ENCODE measurements at places on chromosomes 1 and 21.

GRCh38 chr1:27380766-27381733 is 2.1 kb downstream of the CD164L2 start:
- no peak for DNase-seq

DNA sequence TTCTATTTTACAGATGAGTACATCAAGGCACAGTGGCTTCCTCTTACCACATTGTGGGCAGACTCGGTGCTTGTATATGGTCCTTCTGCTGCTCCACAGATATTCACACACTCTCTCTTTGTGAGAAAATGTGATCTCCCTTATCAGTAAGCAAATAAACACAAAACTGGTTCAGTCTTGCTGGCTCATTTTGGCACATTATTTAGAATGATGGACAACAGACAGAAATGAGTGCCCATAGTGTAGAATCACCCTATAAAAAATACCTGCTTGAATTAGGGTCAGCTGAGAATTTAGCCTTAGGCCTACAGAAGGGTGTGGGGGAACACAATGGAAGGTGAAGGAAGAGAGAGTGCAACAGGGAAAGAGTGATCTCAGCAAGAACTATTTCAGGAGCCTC is 423.1 kb downstream of the HLX start:
- DNase-seq: no peak

- no peak for DNase-seq
Measured at GRCh38 chr1:113531321-113531720, 141.0 kb downstream of the MAGI3 start.

GRCh38 chr1:16145030-16145661 is 10.7 kb downstream of the EPHA2 start:
- no peak for DNase-seq

DNA sequence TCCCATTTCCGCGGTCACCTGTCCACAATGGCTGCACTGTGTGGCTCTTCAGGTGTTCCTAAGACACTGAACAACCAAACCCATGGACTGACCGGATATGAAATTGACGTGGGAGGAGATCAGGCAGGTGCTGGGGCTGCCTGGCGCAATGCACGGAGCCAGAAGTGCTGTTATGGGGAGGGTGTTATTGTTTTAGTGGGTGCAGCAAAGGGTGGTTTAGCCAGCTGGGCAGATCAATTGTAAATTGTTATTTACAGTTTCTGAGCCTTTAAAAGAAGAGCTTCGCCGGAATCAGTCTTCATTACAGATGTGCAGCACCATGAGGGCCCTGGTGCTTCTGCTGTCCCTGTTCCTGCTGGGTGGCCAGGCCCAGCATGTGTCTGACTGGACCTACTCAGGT is at the start of gene CA6:
Gene CA6, plus strand, starts transcription at position 301 of the 400 bp plus-strand sequence. Its CDS starts 19 bp downstream, at position 320.
- DNase-seq: no peak

DNA sequence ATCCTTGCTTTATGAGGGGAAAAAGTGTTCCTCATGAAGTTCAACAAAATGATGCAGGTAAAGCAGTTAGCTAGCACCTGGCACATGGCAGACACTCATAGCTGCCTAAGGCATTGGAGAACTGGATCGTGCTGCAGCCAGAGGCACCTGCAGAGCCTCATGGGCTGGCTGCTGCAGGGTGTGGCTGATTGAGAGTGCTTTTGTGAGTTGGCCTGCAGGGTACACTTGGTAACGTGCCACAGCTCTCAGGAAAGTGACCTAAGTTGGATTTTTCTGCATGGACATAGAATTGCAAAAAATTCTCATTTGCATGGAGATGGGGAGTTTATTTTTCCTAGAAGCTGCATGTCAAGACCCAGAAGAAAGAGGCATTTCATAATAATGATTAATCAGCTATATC is 31.6 kb upstream of the IL20 start:
- no peak for DNase-seq

Measured in T-helper 17 cell (primary cell).